ENCODE measurements at places on chromosomes 3 and 15.
A peak's percentile ranks its signal among the peaks of the same experiment; 100 is the strongest.

GRCh38 chr3:39015418-39015817, 36.3 kb downstream of the SCN11A start:
- no peak for DNase-seq

DNA sequence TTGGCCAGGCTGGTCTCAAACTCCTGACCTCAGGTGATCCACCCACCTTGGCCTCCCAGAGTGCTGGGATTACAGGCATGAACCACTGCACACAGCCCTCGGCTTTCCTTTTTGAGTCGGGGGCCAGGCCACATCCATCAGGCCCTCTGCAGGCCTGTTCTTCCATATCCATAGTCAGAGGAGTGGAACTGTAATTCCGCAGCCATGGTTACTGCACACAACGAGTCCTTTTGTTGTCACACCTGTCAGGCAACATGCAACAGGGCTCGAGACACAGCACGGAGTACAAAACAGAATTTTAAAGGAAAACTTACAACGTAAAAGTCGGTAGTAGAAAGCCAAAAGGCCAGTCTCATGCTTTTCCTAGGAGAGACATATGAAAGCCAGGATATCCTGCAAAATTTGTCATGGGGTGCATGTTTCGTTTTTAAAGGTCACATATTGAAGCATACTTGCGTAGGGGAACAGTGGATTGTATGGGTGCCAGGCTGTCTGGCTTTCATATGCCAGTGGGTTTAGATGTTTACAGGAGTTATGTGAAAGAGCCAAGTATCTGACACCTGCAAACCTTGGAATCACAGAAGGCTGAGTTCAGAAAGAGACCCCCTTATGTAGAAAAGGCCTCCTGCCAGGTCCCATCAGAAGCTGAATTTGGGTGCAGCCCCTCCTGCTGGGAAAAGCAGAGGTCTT, 63.2 kb upstream of the LPP start:
- peak; percentile 12 for DNase-seq

DNA sequence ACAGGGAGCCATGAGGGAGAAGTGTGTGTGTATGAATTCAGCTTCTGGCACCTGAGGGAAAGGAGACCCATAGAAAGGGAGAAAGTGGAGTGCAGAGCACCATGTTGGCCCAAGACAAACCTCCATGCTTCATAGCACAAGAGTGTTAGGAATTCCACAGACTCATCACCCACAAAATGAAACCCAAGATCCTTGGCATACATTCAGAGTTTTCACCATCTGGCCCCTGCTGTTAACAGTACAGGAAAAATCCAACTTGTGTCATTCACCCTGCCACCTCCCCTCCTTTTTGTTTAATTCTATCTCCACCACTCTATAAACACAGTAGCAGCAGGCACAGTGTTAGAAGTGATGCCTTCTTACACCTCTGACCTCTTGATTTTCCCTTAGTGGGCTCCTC, 60.0 kb upstream of the MNS1 start:
- DNase-seq, result no peak

- no peak for DNase-seq
These were observed 76.0 kb downstream of the MAP4 start for GRCh38 chr3:47940232-47940631.

Data from SHP77 treated with DMSO at 0.1 percent for 48 hours (cell line).